ENCODE measurements at places on chromosomes 4 and X.

- DNase-seq = no peak
- no peaks in the 10 kb centered on the region for H3K4me1 ChIP-seq
- H3K27me3 ChIP-seq = no peaks in the 10 kb centered on the region
- H3K27ac ChIP-seq = no peak overlapping the region
- peaks cover 68% of the 10 kb centered on the region for H3K36me3 ChIP-seq
Measured at GRCh38 chrX:53234484-53234883, 9.5 kb upstream of the KDM5C start.

GRCh38 chrX:48940404-48940955 is 16.9 kb downstream of the OTUD5 start:
- H3K27me3 ChIP-seq = peaks cover 12% of the 10 kb centered on the region
- peaks cover 24% of the 10 kb centered on the region for H3K4me1 ChIP-seq
- peaks cover 26% of the 10 kb centered on the region for H3K36me3 ChIP-seq
- no peak overlapping the region for H3K27ac ChIP-seq

DNA sequence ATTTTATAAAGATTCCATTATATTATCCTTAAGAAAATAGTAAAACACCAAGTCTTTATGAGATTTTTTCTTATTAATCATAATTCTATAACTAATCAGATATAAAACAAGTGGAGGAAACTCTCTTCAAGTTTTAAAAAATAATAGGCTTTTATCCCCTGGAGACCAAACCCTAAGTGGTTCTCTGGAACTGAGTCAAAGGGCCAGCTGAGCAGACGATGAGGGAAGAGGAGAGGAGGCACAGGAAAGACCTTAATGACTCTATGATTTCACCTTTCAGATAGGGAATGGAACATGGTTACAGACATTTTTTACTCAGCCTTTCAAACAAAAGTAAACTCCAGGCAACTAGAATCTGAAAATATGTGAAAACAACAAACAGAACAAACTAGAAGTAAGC is 201.8 kb downstream of the SLC39A8 start:
- H3K27ac ChIP-seq = no peak overlapping the region
- no peaks in the 10 kb centered on the region for H3K27me3 ChIP-seq
- peaks cover 1% of the 10 kb centered on the region for H3K4me1 ChIP-seq

GRCh38 chrX:132270699-132271098 is 51.5 kb upstream of the RAP2C start:
- peak; percentile 77 for DNase-seq
- no peaks in the 10 kb centered on the region for H3K27me3 ChIP-seq
- no peak overlapping the region for H3K27ac ChIP-seq
- H3K36me3 ChIP-seq = no peaks in the 10 kb centered on the region
- H3K4me1 ChIP-seq = no peaks in the 10 kb centered on the region
- H3K4me3 ChIP-seq = no peak overlapping the region

DNA sequence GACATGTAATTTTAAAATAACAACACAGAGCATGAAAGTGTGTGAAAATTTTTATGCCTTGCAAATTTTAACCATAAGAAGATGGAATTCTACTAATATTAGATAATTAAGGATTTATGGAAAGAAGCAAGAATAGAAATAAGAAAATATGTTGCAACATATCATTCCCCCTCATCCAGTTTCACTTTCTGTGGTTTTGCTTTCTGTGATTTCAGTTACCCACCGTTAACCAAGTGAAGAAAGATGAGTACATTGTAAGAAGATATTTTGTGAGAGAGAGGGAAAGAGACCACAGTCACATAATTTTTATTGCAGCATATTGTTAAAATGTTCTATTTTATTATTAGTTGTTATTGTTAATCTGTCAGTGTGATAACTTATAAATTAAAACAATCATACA is 77.9 kb downstream of the ADAM29 start:
- H3K4me1 ChIP-seq = no peaks in the 10 kb centered on the region
- no peak overlapping the region for H3K4me3 ChIP-seq
- no peak overlapping the region for H3K27ac ChIP-seq
- no peaks in the 10 kb centered on the region for H3K27me3 ChIP-seq
- no peak for DNase-seq

DNA sequence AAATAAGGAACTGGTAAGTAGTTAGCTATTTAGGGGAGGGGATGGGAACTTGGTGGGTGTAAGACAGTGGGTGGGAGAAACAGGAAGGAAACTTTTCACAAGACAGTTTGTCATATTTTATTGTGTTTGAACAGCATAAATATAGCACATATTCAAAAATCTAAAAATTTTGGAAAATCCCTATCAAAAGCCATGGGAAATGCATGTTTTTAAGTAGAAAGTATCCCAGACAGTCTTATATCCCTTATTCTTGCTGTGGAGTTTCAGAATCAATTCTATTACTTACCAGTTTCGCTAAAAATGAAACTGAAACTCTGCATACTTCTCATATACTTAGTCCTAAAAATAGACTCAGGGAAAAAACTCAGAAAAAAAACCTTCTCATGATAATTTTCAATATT is 22.3 kb upstream of the RASGEF1B start:
- no peak overlapping the region for H3K27ac ChIP-seq
- no peaks in the 10 kb centered on the region for H3K36me3 ChIP-seq
- no peak overlapping the region for H3K4me3 ChIP-seq
- no peaks in the 10 kb centered on the region for H3K4me1 ChIP-seq
- DNase-seq = peak; percentile 8
- peaks cover 9% of the 10 kb centered on the region for H3K27me3 ChIP-seq

- no peak for DNase-seq
- no peak overlapping the region for H3K4me3 ChIP-seq
- peaks cover 2% of the 10 kb centered on the region for H3K4me1 ChIP-seq
- peaks cover 45% of the 10 kb centered on the region for H3K36me3 ChIP-seq
- H3K27me3 ChIP-seq = no peaks in the 10 kb centered on the region
Measured at GRCh38 chr4:1969928-1970723, 38.6 kb downstream of the NELFA start.

- no peak overlapping the region for H3K27ac ChIP-seq
- DNase-seq = no peak
- H3K4me3 ChIP-seq = no peak overlapping the region
- H3K4me1 ChIP-seq = no peaks in the 10 kb centered on the region
- no peaks in the 10 kb centered on the region for H3K27me3 ChIP-seq
- no peaks in the 10 kb centered on the region for H3K36me3 ChIP-seq
Measured at GRCh38 chr4:88130544-88131305, 27.7 kb downstream of the ABCG2 start.

- no peak overlapping the region for H3K4me3 ChIP-seq
- no peaks in the 10 kb centered on the region for H3K27me3 ChIP-seq
- no peak overlapping the region for H3K27ac ChIP-seq
- no peak for DNase-seq
- no peaks in the 10 kb centered on the region for H3K36me3 ChIP-seq
- H3K4me1 ChIP-seq = no peaks in the 10 kb centered on the region
Measured at GRCh38 chr4:14236359-14236758, 608.8 kb upstream of the BOD1L1 start.

GRCh38 chr4:100889401-100889800 is 371.6 kb upstream of the EMCN start:
- no peak overlapping the region for H3K4me3 ChIP-seq
- H3K27ac ChIP-seq = no peak overlapping the region
- no peaks in the 10 kb centered on the region for H3K4me1 ChIP-seq
- DNase-seq = no peak
- no peaks in the 10 kb centered on the region for H3K27me3 ChIP-seq

GRCh38 chrX:118631586-118631985 is 95.8 kb upstream of the IL13RA1 start:
- no peak overlapping the region for H3K4me3 ChIP-seq
- peaks cover 72% of the 10 kb centered on the region for H3K36me3 ChIP-seq

GRCh38 chr4:121698236-121698671 is 1.5 kb upstream of the ANXA5 start:
- no peak overlapping the region for H3K27ac ChIP-seq
- peaks cover 2% of the 10 kb centered on the region for H3K4me1 ChIP-seq
- peak overlapping the region; percentile 98 for H3K4me3 ChIP-seq
- H3K27me3 ChIP-seq = no peaks in the 10 kb centered on the region
- H3K36me3 ChIP-seq = peaks cover 15% of the 10 kb centered on the region

GRCh38 chr4:173246719-173247118 is 78.1 kb downstream of the GALNT7 start:
- DNase-seq = no peak
- no peak overlapping the region for H3K4me3 ChIP-seq
- no peak overlapping the region for H3K27ac ChIP-seq
- H3K27me3 ChIP-seq = no peaks in the 10 kb centered on the region

- H3K4me3 ChIP-seq = no peak overlapping the region
- H3K27me3 ChIP-seq = no peaks in the 10 kb centered on the region
- no peaks in the 10 kb centered on the region for H3K36me3 ChIP-seq
- H3K4me1 ChIP-seq = no peaks in the 10 kb centered on the region
Measured at GRCh38 chr4:78065508-78066192, 8.5 kb downstream of the FRAS1 start.

DNA sequence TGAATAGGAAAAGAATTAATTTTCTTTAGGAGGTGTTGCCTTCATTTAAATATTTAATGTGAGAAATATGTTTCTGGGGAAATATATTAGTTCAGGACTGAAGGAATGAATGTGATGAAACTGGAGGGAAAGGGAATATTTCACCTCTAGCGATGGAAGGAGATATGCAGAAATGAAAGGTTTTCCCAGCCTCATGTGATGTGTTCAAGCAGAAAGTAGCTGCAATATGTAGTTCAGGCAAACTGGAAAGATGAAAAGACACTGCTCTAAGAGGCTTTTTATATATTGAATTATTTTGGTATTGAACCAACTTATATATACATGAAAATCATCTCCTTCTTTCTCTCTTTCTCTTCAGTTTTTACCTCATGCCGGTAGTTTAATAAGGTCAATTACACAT is 3.4 kb downstream of the GRID2 start:
- no peak overlapping the region for H3K4me3 ChIP-seq
- H3K36me3 ChIP-seq = no peaks in the 10 kb centered on the region
- H3K4me1 ChIP-seq = peaks cover 17% of the 10 kb centered on the region
- peaks cover 4% of the 10 kb centered on the region for H3K27me3 ChIP-seq

DNA sequence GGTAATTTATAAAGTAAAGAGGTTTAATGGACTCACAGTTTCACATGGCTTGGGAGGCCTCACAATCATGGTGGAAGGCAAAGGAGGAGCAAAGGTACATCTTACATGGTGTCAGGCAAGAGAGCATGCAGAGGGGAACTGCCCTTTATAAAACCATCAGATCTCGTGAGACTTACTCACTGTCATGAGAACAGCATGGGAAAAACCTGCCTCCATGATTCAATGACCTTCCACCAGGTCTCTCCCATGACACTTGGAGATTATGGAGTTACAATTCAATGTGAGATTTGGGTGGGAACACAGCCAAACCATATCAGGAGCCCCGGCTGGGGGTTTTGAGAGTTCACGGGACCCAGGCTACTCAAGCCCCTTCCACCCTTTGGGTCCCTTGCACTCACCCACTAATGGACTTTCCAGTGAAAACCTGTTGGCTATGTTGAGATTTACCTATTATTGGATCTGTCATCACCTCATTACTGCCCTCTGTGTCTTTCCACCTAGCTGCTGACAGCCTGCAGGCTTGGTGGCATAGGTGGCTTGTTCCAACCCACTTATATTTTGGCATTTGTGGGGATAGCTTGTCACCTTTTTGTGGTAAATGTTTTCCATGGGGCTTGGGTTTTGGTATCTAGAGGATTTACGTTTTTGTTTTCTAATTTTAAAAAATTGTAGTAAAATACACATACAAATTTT is 24.0 kb downstream of the IGFBP7 start:
- DNase-seq = no peak
- peak overlapping the region; percentile 11 for H3K27ac ChIP-seq
- no peaks in the 10 kb centered on the region for H3K27me3 ChIP-seq
- H3K36me3 ChIP-seq = peaks cover 26% of the 10 kb centered on the region
- H3K4me1 ChIP-seq = peaks cover 9% of the 10 kb centered on the region

DNA sequence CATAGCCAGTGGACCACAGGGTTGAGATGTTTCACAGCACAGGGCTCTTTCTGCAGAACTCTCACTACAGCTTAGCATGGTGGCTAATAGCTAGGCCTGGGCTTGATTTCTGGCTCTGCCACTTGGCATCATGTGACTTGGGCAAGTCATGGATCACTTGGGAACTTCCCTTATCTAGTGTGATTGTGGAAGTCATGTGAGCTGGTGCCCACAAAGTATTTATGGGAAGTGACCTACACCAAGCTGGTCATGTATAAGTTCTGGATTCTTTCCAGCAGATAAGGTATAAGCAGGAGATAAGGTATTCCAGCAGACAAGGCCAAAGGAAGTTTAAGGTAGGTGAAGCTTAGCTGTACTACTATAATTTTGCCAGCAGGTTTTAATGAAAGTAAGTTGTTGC is 61.0 kb downstream of the REELD1 start:
- H3K4me3 ChIP-seq = no peak overlapping the region
- no peaks in the 10 kb centered on the region for H3K36me3 ChIP-seq
- DNase-seq = no peak
- no peaks in the 10 kb centered on the region for H3K27me3 ChIP-seq

- H3K36me3 ChIP-seq = no peaks in the 10 kb centered on the region
- no peak for DNase-seq
- H3K27me3 ChIP-seq = peaks cover 55% of the 10 kb centered on the region
- H3K27ac ChIP-seq = no peak overlapping the region
Measured at GRCh38 chrX:70052895-70053615, 3.3 kb upstream of the AWAT2 start.

- peaks cover 10% of the 10 kb centered on the region for H3K4me1 ChIP-seq
- H3K36me3 ChIP-seq = peaks cover 3% of the 10 kb centered on the region
- peak; percentile 58 for DNase-seq
- no peak overlapping the region for H3K4me3 ChIP-seq
- H3K27ac ChIP-seq = no peak overlapping the region
- H3K27me3 ChIP-seq = no peaks in the 10 kb centered on the region
Measured at GRCh38 chr4:110046588-110047049, 133.9 kb downstream of the EGF start.

- no peaks in the 10 kb centered on the region for H3K27me3 ChIP-seq
- no peaks in the 10 kb centered on the region for H3K4me1 ChIP-seq
Measured at GRCh38 chr4:122005064-122005755, 53.4 kb upstream of the TRPC3 start.

- H3K4me1 ChIP-seq = peaks cover 19% of the 10 kb centered on the region
- no peaks in the 10 kb centered on the region for H3K36me3 ChIP-seq
- H3K27ac ChIP-seq = peak overlapping the region; percentile 82
- H3K4me3 ChIP-seq = no peak overlapping the region
Measured at GRCh38 chr4:52824603-52825459, 37.3 kb upstream of the RASL11B start.

GRCh38 chr4:161841759-161842158 is 322.0 kb downstream of the FSTL5 start:
- H3K4me1 ChIP-seq = no peaks in the 10 kb centered on the region
- H3K27me3 ChIP-seq = no peaks in the 10 kb centered on the region
- H3K4me3 ChIP-seq = no peak overlapping the region
- no peaks in the 10 kb centered on the region for H3K36me3 ChIP-seq
- H3K27ac ChIP-seq = no peak overlapping the region
- DNase-seq = no peak

GRCh38 chrX:71870208-71871098 is 40.2 kb upstream of the NHSL2 start:
- peaks cover 43% of the 10 kb centered on the region for H3K27me3 ChIP-seq
- DNase-seq = peak; percentile 6
- H3K4me3 ChIP-seq = no peak overlapping the region
- H3K4me1 ChIP-seq = peaks cover 6% of the 10 kb centered on the region

DNA sequence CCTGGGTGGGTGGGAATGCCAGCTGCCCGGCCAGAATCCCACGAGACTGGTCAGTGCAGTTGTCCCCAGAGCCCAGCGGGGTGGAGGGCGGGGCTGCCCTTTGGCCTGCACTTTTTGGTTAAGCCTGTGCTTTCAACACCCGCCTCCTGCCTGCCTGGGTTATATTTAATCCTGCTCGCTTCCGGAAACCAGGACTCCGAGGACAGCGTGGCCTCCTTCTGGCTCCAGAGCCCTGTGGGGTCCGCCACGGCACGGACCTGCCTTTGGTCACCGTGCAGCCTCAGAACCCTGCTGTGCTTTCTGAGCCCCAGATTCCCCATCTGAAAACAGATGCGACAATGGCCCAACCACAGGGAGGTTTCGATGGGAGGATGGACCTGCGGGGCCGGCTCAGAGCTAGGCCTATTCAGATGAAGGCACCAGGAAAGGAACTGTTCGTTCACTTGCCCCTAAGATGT is 29.4 kb upstream of the KIAA0232 start:
- no peak overlapping the region for H3K4me3 ChIP-seq
- H3K27ac ChIP-seq = no peak overlapping the region
- DNase-seq = no peak
- H3K27me3 ChIP-seq = no peaks in the 10 kb centered on the region
